ENCODE measurements at places on chromosomes 12 and 14. TPM values are rescaled to one million over a fixed set of nuclear protein-coding genes. Genes with fewer than 3 reads are reported as not detected.

- DNase-seq: no peak
Measured at GRCh38 chr14:94773061-94773648, 3.2 kb upstream of the GSC start.

GRCh38 chr12:84599539-84599938 lies 313.1 kb downstream of the SLC6A15 start:
- DNase-seq: no peak

GRCh38 chr14:98957211-98958047 lies 314.6 kb downstream of the BCL11B start:
- DNase-seq: no peak

DNA sequence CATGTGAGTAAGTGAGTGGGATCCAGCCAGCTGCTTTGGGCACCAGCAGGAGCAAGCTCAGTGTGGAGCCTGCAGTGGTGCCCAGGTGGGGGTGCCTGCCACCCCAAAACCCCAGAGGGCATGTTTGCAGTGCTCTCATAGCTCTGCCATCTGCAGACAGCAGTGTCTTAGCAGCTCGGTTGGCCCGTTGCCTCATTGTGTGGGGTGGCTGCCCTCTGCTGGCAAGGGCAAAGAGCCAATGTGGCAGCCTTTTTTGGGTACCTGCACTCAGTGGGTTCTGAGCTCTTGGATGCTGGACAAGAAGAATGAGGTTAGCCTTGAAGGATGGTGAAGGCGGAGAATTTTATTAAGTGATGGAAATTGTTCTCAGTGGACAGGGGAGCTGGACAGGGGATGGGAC lies 52.3 kb downstream of the NEUROD4 start:
- peak; percentile 77 for DNase-seq

DNA sequence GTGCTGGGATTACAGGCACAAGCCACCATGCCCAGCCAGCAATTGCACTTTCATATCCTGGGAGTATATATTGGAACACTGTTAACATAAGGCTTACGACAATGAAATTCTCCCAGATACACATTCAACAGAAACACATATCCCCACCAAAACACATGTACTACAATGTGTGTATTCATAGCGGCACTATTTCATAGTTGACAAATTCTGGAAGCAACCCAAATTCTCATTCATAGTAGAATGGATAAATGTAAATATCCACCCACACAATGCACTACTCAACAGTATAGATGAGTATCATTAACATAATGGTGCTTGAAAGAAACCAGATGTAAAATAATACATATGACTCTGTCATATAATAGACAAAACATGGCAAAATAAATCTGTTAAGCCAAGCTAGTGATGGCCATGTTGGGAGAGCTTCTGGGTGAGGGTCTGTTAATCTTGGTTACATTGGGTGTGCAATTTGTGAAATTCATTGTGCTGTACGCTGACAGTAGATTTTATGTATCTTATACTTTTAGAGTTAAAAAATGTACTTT lies 2.6 kb upstream of the DNAAF2 start:
- no peak for DNase-seq

- no peak for DNase-seq
Measured at GRCh38 chr12:45076417-45077026, 25.6 kb upstream of the DBX2 start.

GRCh38 chr12:116582610-116583009 lies 23.4 kb downstream of the MAP1LC3B2 start:
- no peak for DNase-seq

- DNase-seq: no peak
Measured at GRCh38 chr12:99330216-99330615, 317.3 kb upstream of the GARIN6 start.

DNA sequence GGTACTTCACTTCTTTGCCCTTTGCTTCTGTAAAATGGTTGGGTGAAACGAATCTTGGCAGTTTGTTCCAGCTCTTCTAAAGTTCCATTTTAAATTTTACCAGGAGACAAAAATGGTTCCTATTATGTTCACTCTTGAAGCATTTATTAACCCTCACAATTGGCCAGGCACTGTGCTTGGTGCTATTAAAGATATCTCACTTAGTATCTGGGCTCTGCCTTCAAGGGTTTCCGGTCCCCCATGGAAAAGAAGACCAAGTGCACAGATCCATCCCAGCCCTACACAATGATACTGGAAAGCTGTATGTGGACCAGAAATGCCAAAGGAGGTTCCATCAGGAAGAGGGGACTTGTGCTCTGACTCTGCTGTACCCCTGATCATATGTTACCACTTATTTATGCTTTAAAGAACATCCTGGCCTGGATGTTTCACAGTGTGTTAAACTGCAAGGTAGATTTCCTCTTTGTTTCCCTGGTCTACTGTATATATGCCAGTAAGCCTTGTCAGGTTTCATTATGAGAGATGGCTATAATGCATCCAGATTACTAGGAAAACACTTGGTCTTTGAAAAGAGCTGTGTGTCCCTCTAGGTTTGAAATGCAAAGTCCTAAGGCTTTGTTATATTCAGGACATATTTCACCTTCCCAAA lies 154.8 kb downstream of the PRKCH start:
- DNase-seq: no peak

DNA sequence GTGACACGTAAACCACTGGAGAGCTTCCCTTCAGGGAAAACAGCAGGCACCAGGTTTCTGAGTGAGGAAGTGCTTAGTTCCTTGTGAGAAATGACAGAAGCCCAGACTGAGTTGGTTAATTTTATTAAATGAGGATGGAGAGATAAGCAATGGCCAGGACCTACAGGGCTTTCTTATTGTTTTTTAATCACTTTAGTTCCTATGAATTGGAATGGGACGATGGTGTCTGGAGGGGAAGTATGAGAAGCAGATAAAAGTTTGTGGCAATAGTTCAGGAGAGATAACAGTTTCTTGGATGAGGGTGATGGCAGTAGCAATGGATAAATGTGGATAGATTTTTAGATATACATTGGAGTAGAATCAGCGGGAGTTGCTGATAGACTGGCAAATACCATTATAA lies 86.5 kb upstream of the PTPRR start:
- DNase-seq: no peak

DNA sequence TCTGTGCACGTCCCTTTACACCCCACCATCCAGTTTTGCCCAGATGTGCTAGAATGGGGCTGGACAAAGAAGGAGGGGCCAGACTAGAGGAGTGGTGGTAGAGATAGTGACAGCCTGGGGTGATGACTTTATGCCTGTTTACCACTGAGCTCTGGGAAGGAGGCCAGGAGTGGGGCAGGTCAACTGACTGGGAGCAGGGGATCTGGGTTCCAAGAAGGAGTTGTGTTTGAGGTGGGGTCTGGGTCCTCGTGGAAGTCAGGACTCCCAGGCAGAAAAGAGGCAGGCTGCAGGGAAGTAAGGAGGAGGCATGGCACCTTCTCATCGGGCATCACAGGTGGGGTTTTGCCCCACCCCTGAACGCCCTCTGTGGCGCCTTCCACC lies 315 bp downstream of the LTB4R2 start:
- DNase-seq: no peak

- no peak for DNase-seq
Measured at GRCh38 chr12:84502907-84503787, 409.5 kb downstream of the SLC6A15 start.

GRCh38 chr12:99097171-99097570 lies 452.1 kb downstream of the APAF1 start:
- DNase-seq: no peak

DNA sequence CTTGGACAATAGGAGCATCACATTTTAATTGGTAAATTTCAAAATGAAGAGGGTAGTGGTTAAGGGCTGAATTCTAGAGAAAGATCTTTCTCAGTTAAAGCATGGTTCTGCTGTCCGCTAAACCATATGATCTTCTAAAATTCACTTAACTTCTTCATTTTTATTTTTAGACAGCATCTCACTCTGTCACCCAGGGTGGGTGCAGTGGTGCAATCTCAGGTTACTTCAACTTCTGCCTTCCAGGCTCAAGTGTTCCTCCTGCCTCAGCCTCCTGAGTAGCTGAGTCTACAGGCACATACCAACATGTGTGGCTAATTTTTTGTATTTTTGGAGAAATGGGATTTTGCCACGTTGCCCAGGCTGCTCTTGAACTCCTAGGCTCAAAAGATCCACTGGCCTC lies 226.7 kb upstream of the ABCD2 start:
- DNase-seq: no peak

DNA sequence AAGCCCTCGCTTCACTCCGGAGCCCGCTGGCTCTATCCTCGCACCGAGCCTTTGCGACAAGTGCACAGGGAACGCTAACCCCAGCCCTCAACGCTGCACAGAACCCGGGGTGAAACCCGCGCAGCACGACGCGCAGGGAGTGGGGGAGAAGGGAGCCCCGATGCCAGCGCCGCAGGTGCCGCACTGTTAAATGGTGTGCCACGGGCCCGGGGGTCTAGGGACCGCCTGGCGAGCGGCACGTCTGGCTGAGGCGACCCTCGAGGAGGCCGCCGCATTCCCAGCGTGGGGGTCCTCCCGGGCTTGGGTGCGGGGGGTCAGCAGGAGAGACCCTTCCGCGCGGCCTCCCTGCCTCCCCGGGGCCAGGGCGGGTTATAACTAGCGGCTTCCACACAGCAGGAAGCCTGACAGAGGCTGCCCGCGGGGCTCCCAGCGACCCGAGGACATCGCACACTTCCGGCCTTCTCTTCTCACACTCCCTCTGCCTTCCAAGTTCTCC lies 23.8 kb upstream of the LRTM2 start:
- peak; percentile 58 for DNase-seq

- no peak for DNase-seq
Measured at GRCh38 chr12:80226576-80226975, 127.2 kb downstream of the OTOGL start.

DNA sequence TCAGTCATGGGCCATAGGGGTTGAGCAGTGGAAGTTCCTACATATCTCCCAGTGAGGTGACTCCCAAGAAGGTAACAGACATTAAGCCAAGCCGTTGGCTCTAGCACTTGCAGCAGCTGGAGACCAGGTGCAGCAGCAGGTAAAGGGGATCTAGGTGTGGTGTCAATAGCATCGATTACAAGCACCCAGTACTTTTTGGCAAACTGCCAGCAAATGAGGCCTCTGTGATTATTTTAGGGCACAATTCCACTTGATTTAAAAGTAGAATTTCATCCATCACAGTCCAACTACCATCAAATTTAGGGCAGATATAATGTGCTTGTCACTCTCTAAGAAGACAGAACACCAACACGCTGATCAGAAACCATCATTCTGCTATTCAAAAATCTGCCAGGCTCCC lies 224.1 kb upstream of the EGLN3 start:
- DNase-seq: no peak

DNA sequence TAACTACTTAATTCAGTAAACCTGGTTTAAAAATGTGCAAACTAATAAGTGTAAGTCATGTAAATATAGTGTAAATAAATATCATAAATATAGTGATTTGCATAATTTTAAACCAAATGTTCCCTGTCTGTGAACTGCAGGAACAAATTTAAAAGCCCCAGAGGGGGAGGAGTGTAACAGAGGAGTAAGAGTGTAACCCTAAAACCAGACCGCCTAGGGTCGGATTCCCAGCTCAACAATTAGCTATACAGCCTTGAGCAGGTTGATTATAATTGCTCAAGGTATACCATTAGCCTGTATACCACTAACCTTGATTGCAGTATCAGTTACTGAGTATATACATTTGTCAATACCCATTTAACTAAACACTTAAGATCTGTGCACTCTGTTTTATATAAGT lies 218.4 kb downstream of the ADAMTS20 start:
- no peak for DNase-seq

DNA sequence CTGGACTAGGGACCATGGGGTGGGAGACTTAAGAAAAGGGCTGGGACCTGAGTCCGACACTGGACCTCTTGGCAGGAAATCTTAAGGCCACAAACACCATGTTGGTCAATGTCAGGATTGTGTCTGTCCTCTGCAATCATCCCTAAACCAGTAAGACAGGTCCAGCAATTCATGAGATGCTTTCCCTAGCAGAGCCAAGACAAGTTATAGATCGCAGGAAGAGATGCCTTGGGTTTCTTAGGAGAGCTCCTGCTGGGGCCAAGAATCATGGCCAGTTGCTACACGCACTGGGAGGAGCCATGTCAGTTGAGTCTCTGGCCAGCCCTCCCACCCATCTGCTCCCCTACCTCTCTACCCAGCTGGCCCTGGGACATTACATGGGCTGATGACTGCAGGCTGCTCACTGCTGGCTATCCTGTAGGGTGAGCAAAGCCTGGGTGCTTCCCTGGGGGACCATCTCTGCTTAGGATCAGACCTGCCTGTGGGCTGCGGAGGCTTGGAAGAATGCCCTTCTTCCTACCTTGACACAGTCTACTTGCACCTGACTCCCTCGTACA lies 14.2 kb downstream of the PLEKHH1 start:
- no peak for DNase-seq

- no peak for DNase-seq
Measured at GRCh38 chr14:76464856-76465255, 88.9 kb downstream of the ESRRB start.

GRCh38 chr12:28830491-28830890 lies 318.6 kb upstream of the FAR2 start:
- no peak for DNase-seq

- no peak for DNase-seq
Measured at GRCh38 chr12:10331642-10332239, 24.1 kb downstream of the KLRD1 start.

GRCh38 chr14:96754845-96755184 lies 42.4 kb upstream of the VRK1 start:
- no peak for DNase-seq

DNA sequence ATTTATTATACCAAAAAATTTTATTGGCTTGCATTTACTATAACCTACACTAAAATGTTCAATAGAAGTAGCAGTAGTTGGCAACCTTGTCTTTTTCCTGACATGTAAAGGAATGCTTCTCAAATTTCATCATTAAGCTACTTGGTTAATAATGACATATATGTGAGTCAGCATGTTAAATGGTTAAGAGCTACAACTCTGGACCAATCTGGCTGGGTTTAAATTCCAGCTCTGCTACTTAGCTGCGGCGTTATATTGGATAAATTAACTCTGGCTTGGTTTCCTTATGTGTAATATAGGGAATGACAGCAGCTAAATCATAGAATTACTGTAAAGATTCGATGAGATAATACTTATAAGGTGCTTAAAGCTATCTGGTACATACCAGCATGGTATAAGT lies 53.7 kb upstream of the OTOGL start:
- no peak for DNase-seq

GRCh38 chr14:102375119-102375518 lies 12.4 kb downstream of the TECPR2 start:
- peak; percentile 9 for DNase-seq

DNA sequence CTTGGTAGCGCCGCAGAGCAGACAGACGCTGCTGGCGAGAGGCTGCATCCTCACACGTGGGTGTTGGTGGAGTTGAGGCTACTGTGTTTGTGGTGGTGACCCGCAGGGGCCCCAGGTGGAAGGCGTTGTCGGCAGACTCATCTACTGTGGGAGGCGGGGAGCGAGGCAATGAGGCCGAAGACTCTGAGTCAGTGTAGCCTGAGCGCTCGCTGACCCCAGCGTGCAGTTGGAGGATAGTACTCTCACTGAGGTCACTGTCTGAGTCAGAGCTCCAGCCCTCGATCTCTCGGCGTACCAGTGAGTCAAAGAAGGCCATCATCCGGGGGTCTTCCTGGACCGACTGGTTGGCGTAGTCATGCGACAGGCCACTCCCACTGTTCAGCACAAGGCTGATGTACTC lies 76.0 kb upstream of the ACTN1 start:
- no peak for DNase-seq

Gene MSI1
- total RNA-seq: not detected

Gene SYCP3
- 0.21 TPM for total RNA-seq

Gene IFI27
- 2.5 TPM for total RNA-seq

Gene CLEC4C
- total RNA-seq: not detected

Gene RNF34
- 55.1 TPM for total RNA-seq

Gene PTPN21
- total RNA-seq: not detected

Gene PIWIL1
- total RNA-seq: not detected

Gene GPRC5D
- total RNA-seq: not detected

Gene RAPGEF3
- total RNA-seq: 2.7 TPM

Data from activated naive CD4-positive, alpha-beta T cell treated with anti-CD3 and anti-CD28 coated beads, Interleukin-2, amount 50 U/mL, for 72 hours (primary cell).